ENCODE measurements at places on chromosomes 2 and 18. TPM values are rescaled to one million over a fixed set of nuclear protein-coding genes. Genes with fewer than 3 reads are reported as not detected.

MERTK gene
- total RNA-seq: 0.37 TPM

RGPD4 gene
- not detected for total RNA-seq

COLEC12 gene
- total RNA-seq: 13.2 TPM

EPB41L3 gene
- 8.7 TPM for total RNA-seq

RAB6D gene
- total RNA-seq: not detected

TTN gene
- total RNA-seq: 1.7 TPM

CHRND gene
- total RNA-seq: not detected

SCYGR4 gene
- not detected for total RNA-seq
